NCI-H1436 treated with DMSO at 0.1 percent for 48 hours (cell line): ENCODE measurements at places on chromosomes 7 and 10.

DNA sequence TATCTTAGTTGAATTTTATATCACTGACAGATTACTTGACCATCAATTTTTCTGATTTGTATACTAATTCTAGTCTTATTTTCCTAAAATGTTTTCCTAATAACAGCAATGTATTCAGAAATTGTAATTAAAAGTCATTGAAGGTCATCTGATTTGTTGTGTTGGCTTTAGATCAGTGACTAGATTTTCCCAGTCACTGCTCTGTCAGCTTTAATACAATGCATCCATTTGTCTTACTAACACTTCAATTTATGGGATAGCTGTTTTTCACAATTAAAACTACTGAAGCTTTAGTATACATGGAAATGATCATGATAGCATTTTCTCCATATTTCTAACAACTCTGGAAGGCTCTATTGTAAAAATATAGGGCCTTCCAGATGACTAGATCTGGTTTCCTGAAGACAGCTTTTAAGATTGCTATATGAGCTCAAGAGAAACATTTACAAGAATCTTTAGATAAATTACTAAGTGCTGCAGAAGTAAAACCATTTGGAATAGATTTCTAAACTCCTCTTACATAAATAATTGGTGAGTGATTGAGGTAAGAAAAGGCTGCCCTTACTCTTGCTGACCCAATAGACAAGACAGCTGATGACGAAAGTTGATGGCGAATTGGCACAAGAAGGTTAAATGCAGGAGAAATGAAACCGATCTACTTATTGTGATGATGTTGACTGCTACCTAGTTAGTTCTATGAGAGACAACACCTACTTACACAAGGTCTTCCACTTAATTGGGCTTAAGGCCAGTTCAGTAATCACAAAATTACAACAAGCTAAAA lies 74.1 kb downstream of the LRRTM3 start:
- no peak for DNase-seq

- no peak for DNase-seq
These were observed 35.2 kb downstream of the ZNF487 start for GRCh38 chr10:43471935-43472720.

DNA sequence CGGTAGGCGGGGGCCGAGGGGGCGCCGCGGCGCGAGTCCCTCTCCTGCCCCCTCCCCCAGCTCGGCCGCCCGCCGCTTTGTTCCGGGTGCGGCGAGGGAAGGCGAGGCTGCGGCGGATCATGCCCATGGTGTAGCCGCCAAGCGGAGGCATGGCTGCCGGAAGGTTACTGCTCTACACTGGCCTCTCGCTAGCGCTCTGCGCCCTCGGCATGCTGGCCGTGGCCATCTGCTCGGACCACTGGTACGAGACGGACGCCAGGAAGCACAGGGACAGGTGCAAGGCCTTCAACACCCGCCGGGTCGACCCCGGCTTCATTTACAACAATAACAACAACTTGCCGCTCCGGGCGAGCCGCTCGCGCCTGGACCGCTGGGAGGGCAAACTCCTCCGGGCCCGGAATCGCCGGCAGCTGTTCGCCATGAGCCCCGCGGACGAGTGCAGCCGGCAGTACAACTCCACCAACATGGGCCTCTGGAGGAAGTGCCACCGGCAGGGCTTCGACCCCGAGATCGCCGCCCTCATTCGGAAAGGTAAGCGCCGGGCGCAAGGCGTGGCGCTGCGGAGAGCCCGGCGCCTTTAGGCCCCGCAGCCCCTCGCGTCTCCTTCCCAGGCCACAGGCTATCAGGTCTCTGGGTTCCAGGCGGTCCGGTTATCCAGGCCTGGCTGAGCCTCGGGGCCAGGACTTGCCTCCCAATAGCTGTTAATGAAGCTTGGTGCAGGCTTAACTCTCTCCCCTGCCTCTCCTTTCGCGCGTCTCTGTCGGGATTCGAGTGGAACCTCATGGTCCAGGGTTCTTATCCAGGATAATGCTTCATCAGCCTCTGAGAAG lies 513 bp downstream of the TMEM178B start:
- DNase-seq, result no peak

- DNase-seq, result no peak
These were observed 711 bp downstream of the FAM221A start for GRCh38 chr7:23680414-23681405.

- no peak for DNase-seq
These were observed 214.7 kb downstream of the CELF2 start for GRCh38 chr10:11232222-11232961.

DNA sequence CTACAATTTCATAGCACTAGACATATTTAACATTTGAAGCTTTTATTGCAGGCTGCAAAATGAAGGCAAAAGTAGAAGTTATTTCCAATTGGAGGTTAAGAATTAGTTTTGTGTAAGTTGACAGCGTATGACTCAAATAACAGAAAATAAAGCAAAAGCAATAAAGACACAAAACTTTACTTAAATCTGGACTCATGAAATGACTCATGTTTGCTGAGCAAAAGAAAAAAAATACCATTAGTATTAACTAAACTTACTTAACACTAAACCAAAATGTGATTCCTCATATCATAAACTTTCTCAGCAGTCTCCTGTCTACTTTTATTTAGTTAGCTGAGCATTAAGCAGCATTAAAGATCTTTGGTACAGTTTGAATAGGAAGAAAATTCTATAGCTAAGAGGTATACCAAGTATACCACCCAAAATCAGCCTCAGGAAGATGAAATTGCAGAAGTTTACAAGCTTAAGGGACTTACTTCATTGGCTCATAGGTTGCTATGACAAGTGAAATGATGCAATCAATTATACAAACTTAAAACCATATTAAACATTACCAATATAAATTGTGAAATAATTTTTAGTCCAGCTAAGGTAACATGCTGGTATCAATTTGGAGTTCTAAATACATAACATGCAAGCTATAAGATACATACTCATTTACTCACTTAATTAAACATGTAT lies 1131.4 kb downstream of the XPNPEP1 start:
- DNase-seq, result no peak

GRCh38 chr7:1855725-1856160 lies 185.7 kb downstream of the ELFN1 start:
- DNase-seq, result no peak

- DNase-seq, result no peak
These were observed 479 bp downstream of the CYP26A1 start for GRCh38 chr10:93074147-93074596.

DNA sequence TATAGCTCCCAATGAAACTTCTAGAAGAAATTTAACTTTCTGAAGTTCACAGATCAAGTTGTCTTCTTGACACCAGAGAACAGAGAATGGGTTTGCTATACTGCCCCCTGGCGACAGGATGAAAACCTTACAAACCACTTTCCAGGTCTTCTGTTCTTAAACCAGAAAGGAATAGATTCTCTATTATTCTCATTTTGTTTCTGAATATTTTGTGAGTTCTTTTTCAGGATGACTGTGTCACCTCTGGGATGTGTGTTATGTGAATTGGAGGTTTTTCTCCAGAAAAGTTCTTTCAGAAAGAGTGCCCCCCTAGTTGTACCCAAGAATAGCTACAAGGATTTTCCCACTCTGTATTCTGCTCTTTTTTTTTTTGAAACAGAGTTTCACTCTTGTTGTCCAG lies 6.3 kb downstream of the IFT22 start:
- no peak for DNase-seq

DNA sequence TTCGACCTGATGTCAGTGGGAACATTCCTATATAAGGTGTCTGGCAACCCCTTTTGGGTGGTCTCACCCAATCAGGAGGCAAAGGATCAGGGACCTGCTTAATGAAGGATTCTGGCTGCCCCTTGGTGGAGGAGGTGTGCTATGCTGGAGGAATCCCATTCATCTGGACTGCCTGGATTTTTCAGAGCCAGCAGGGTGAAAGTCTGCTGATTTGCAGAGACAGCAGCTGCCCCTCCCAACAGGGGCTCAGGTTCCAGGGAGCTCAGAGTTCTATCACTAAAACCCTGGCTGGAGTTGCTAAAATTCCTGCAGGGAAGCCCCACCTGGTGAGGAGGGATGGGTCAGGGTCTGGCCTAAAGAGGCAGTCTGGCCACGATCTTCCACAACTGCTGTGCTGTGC lies 398.5 kb upstream of the CNTNAP2 start:
- DNase-seq, result no peak

GRCh38 chr7:46559194-46559832 lies 638.2 kb upstream of the IGFBP3 start:
- no peak for DNase-seq

DNA sequence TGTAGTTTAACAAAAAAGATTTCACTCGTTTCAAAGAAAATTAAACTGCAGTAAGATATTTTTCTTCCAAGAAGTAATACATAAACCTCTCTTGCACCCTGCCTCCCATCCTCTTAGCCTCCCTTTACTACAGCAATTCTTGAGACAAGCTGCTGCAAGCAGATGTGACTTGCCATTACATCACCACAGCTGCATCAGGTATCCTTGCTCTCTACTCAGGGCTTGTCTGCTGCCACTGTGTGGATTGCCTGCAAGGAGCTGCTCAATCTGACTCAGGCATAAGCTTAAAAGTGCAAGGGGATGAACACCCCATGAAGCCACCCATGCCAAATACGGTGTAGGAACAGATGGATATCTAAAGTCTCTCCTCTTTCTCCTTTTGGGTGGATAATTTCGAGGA lies 609.9 kb downstream of the DNAJB9 start:
- DNase-seq, result no peak

- DNase-seq, result no peak
These were observed 10.1 kb downstream of the LRRC18 start for GRCh38 chr10:48929413-48929990.

DNA sequence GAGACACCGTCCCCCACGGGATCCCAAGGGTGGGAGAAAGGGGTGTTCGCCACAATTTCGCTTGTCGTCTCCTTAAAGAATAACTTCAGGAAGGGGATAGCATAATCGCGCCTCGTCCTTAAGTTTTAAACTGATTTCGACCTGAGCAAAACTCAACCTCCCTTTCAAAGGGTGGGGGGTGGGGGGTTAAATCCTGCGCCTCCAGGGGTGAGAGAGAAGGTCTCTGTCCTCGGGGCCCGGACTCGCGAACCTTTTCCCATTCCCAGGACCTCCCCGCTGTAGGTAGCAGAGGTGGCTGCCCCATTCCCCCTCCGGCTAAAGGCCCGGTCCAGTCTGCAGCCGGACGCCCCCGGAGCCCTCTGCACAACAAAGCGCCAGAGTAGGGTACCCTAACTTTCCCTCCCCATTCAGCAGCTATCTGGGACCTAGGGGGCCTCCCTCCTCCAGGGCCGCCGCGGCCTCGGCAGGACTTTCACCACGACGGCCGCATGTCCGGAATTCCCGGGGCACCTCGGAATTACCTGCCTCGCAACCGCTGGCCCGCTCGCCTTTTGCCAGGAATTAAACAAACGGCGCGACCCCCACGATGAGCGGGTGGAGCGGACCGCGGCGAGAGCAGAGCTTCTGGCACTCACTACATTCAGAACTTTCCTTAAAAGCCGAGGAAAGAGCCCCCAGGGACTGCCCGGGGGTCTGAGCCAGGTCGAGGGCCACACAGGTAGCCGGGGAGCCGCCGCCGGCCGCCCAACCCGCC lies 1.7 kb downstream of the CDK6 start:
- no peak for DNase-seq

GRCh38 chr7:118243695-118244094 lies 19.2 kb downstream of the ANKRD7 start:
- no peak for DNase-seq

- no peak for DNase-seq
These were observed 6.9 kb downstream of the NT5C2 start for GRCh38 chr10:103186128-103186527.
